ENCODE measurements at places on chromosomes 4 and X.

DNA sequence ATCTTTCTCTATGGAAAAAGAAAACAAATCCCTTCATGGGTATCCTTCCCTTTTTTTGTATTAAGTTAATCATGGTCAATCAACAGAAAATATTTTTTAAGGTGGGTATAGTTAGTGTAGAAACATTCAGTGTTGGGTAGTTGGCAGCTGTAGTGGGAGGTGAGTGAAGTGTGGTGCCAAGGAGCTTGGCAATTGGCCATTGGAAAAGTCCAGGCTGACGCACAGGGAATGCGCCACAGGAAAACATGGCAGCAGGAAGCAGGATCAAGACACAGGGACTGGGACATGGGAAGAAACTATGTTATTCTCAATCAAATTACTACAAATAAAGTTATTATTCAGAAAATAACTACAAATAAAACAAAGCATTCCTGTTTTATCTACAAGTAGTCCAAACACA is 20.0 kb downstream of the PALLD start:
- DNase-seq: no peak

- DNase-seq: no peak
Measured at GRCh38 chr4:40722576-40723161, 27.1 kb upstream of the NSUN7 start.

GRCh38 chr4:165085946-165086345 is 26.7 kb downstream of the TMEM192 start:
- DNase-seq: no peak

DNA sequence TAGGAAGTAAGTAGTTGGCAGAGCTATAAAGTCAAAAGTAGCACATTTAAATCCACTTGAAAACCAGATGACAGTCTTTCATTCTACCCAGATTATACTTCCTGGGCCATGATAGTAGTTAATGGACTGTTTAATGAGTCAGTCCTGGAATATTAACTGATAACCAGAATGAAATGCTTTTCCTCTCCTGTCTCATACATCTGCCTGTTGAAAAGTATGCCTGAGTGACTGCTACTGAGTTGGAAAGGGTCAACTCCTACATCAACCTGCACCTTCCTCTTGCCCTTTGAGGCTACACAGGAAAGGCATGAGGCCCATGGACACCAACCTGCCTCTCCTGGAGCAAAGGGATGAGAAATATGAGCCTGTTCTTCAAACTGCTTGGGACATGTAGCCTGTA is 36.0 kb upstream of the COX7B2 start:
- DNase-seq: no peak

DNA sequence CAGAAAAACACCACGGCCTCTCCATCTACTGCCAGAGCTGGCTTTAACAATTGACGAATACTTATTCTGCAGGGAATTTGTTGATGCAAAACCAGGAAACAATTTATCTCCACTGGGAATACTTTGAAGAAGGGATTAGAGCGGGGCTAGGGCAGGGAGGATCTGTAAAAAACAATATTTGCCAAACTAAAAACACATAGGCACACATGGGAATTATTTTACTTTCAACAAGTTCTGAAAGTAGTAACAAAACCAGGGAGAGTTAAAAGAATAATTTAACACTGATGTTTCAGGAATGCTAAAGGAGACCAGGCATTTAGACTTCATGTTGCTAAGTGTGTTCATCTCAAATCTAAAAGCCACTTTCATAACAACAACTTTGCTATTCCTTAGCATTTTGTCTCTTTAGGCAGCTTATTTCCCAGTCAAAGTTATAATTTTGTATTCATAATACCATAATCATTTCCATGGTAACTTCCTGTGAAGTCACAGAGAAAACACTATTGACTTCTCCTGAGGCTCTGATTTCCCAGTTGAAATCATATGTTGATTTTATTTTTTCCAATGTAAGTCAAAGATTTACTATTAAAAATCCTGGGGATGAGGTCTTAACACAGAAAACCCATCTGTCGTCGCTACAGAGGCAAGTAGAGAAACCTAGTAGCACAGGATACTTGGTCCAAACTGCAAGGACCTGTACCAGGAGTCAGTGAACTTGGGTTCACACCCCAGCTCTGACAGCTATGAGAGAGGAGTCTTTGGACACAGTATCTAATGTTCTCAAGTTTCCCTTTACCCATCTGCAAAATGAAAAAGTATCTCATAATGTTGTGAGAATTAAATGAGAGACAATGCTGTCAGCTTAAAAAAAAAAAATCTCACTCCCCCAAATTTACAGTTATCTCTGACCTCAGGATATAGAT is 69.3 kb downstream of the SH3RF1 start:
- DNase-seq: no peak

GRCh38 chrX:9566150-9566621 is 101.3 kb downstream of the TBL1X start:
- peak; percentile 54 for DNase-seq

DNA sequence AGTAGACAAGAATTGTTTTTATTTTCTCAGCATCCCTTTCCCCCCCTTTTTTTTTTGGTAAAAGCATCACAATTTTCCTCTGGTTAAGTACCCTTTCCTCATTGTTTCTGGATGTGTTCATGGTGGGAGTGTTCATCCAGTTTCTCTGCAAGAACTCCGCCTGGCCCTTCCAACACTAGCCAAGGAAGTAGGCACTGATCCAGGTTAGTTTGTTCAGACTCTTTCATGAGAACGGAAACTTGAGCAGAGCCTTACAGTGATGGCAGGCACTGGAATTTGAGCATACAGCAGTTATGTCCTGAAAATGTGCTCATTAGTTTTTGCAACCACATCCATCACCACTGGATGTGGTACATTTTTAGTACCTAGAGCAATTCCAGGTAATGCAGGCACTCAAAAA is 336.1 kb upstream of the BOD1L1 start:
- no peak for DNase-seq

- no peak for DNase-seq
Measured at GRCh38 chrX:78383594-78383993, 56.2 kb upstream of the CYSLTR1 start.

- DNase-seq: no peak
Measured at GRCh38 chr4:147408189-147408588, 72.7 kb upstream of the EDNRA start.

DNA sequence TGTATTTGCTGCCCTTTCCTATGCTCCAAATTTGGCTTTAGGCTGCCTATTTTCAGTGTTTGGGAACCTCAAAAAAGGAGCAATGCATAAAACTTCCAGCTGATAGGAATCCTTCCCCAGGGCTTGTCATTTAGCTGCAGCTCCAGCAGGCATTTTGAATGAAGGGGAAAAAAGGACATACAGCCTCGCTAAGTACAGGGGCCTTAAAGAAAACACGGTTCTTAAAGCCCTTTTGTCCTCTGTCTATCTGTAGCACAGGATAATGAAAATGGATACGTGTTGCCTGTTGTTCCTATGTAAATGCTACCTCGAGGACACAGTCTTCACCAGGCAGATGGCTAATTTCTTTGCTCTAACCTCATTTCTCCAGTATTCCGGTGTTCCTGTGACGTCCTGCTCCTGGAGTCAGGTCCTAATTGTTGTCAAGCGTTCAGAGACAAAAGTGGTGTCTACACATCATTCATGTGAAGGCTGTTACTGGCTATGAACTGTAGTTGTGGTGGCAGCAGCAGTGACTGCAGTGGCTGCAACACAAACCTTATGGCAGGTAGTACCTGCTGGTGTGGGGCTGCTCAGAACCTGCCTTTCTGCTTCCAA is 117.4 kb downstream of the MGST2 start:
- DNase-seq: no peak

- peak; percentile 2 for DNase-seq
Measured at GRCh38 chrX:78650906-78651437, 8.2 kb downstream of the RTL3 start.

DNA sequence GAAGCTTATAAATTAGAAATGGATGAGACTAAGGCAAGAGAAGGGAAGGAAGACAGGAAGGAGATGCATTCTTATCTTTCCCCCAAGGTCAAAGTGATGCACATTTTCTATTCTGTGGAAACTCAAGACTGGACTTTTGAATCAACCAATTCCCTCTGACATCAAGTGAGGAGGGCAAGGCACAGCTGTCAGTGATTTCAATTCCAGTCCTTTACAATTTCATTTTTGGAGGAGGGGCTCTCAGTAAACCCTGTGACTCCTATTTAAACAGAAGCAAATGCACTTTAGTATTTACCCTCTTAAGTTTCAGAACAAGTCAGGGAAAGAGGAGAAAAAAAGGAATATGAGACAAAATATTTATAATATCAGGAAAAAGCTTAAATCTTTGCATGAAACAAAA is 134.0 kb downstream of the MGST2 start:
- no peak for DNase-seq

DNA sequence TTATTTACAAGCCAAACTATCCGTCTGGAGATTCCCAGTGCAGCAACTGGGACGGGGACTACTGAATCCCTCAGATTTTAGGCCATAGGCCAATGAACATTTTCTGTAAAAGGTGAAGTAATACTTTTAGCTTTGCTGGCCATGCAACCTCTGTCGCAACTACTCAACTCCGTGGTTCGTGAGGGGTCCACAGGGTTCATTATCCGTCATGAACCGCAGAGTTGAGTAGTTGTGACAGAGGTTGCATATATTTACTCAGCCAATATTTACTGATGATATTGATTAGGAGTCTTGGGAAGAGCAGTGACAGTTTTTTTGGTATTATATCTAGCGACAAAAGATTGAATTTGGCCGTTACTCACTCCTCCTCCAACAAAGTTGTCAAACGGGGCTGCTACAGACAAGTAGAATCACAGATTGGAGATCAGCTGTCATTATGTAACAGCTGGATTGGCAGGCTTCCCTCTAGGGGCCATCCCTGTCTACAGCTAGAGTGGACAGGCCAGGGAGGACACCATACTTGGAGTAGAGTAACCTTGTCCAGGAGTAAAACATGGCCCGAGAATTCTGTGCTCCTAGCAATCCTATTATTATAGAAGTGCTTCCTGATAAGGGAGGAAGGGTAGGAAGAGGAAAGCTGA is 37.2 kb upstream of the CD38 start:
- no peak for DNase-seq

Data from amniotic stem cell (primary cell).